ENCODE measurements at places on chromosomes 7 and 10.
A peak's percentile ranks its signal among the peaks of the same experiment; 100 is the strongest.

DNA sequence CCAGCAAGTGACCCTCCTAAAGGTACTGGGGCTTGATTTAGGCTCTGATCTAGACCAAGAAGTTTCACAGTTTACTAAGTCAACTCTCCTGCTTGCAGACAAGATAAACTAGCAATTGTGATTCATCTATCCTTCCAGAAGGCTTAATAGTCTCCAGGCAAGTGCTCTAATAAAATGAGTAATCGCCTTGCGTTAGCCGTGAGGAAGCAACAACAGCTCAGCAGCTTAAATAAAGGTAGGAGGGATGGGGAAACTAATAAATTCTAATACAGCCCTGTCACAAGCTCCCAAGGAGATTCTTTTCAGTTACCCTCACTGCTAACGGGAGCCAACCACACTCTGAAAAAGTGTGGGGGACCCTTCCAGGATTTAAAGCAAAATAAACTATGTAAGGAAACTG lies 48.4 kb downstream of the FRMD4A start:
- DNase-seq = no peak

- no peak for DNase-seq
Measured at GRCh38 chr10:118792526-118792925, 37.8 kb upstream of the CACUL1 start.

DNA sequence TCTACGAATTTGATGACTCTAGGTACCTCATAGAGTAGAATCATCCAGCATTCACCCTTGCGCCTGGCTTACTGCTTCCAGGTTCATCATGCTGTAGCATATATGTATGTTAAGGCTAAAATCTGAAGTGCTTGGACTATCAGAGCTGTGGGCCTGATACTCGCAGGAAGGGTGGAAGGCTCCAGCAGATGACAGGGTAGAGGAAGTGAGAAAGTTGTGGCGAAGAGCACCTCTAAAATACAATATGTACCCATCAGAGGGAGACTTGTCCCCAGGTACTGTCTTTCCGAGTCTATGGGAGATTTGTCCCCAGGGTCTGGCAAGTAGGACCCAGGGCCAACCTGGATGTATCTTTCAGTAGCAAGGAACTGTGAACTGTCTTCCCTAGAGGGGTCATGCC lies 48.1 kb upstream of the PLEKHA1 start:
- DNase-seq = no peak

GRCh38 chr7:711093-711921 lies 15.2 kb upstream of the DNAAF5 start:
- no peak for DNase-seq

- DNase-seq = no peak
Measured at GRCh38 chr10:70905071-70906021, 17.0 kb upstream of the PCBD1 start.

DNA sequence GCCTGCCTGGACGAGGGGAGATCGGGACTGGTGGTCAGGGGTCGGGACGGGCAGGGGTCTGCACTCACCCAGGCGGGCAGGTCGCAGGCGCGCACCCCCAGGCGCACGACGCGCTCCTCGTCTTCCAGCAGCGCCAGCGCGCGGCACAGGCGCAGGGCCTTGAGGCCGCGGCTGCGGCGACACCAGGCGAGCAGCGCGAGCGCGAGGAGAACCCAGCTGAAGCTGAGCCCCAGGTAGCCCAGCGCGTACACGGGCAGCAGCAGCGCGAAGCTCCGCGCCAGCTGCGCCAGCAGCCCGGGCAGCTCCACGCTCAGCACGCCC lies 328 bp downstream of the ESYT2 start:
- peak; percentile 20 for DNase-seq

- no peak for DNase-seq
Measured at GRCh38 chr7:92053312-92053711, 81.0 kb downstream of the CYP51A1 start.

DNA sequence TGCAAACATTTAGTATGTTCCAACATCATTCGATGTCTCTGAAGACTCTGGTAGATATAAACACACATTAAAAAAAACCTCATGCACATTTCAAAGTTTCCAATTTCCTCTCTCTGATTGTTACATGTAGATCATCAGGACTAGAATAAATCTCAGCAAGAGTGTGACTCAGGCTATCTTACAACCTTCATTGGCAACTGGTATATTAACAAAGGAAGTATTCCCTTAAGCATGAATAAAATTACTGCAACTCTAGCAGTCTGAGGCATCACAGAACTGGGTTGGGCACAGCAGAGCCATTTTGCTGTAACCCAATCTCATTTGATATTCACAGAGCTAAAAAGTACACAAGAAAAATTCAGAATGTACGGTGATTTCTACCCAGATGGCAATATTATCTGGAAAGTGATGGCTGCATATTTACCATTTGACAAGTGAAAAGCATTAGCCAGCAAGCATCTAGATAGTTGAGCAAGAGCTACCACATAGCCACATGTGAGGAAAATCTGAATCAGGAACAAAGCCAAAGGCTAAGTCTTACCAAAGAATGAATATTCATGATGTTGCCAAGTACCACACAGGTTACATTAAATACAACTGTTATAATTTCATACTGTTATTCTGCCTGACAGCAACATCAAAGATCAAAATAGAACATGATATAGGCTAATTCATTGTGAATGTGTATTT lies 232.2 kb downstream of the CRPPA start:
- DNase-seq = no peak

DNA sequence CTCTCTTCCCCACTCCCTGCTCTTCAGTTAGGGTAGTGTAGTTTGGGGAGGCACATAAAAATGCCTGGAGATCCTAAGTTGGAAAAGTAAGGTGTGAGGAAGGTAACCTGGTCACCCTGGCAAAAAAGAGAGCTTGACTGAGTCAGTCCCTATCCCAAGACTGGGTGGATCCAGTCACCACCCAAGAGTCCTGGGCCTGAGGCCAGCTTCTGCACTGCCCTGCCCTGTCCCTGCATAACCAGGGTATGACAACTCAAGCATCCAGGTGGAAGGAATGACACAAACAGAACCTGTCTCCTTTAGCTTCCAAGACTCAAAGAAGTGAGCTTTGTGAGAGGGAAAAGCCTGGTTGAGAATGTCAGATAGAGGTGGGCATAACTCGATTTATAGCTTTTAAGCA lies 26.9 kb upstream of the SORBS1 start:
- no peak for DNase-seq

DNA sequence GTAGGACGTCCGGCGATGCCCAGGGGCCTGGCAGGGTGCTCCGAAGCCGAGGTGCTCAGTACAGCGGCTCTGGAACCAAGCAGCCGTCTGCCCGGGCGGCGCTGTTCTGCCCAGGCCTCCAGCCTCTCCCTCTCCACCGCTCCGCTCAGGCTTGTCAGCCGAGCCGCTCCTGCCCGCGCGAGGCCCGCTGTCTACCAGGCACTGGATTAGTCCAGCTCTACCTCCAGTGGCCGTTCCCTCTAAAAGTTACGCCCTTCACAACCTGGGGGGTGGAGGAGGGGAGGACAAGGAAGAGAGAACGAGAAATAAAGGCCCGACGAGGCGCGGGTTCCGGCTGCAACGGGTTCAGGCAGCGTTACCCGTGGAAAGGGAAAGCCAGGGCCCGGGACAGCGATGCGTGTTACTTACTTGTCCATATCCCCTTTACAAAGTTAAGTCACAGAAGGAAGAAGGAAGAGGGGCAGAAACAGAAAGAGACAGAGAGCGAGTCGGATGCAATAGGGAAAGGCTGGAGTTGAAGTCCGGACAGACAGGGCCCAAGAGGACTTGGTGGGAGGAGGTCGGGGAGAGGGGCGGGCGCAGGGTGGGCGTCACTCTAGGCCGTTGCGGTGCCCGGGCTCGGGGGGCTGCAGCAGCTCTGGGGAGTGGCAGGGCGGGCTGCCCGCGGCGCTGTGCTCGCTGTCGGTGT lies 2.8 kb downstream of the SP8 start:
- DNase-seq = no peak

DNA sequence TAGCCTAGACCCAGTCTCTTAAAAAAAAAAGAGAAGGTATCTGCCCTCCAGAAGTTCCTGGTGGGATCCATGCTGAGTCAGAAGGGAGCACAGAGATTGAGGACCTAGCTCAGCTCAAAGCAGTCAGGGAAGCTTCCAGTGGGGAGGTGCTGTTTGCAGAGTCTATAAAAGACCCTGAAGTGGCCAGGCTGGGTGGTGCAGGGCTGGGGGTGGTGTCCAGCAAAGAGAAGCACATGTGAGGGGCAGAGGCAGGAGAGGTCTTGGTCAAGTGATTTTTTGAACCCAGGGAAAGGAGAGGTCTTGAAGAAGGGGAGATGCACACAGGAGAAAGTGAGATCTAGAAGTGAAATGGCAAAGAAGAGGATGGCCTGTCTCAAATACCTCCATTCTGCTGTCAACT lies 130.4 kb upstream of the PODXL start:
- DNase-seq = no peak
